GM03348 (cell line): ENCODE measurements at places on chromosomes 11 and 22.

- DNase-seq: peak; percentile 46
Measured at GRCh38 chr22:50469377-50470305, 5.2 kb downstream of the SBF1 start.

- no peak for DNase-seq
Measured at GRCh38 chr11:773425-773824, 3.9 kb downstream of the GATD1 start.

- no peak for DNase-seq
Measured at GRCh38 chr11:36341915-36342314, 45.8 kb downstream of the PRR5L start.

GRCh38 chr22:34861787-34862186 is 204.2 kb upstream of the ISX start:
- no peak for DNase-seq
